ENCODE measurements at places on chromosomes 7 and 10. TPM values are rescaled to one million over a fixed set of nuclear protein-coding genes. Genes with fewer than 3 reads are reported as not detected.

Gene RHOBTB1
- 1.4 TPM for total RNA-seq

Gene DDX56
- 59.3 TPM for total RNA-seq

Gene ACHE
- 0.31 TPM for total RNA-seq

Gene EPO
- not detected for total RNA-seq

Gene WEE2
- total RNA-seq, result not detected

Gene ZPBP
- total RNA-seq, result not detected

Gene PARD3
- total RNA-seq, result 37.2 TPM

Gene ASB10
- not detected for total RNA-seq

Gene HGF
- 0.04 TPM for total RNA-seq

Gene SPAG6
- not detected for total RNA-seq

Gene FAM25C
- total RNA-seq, result not detected

Gene CRTAC1
- not detected for total RNA-seq

Gene URGCP
- total RNA-seq, result 27.4 TPM

Gene FKBP9
- total RNA-seq, result 238 TPM

Gene SPDYE8
- not detected for total RNA-seq

Gene SHLD2
- total RNA-seq, result 17.8 TPM

Gene SAP25
- total RNA-seq, result not detected

Gene IKZF5
- 1.9 TPM for total RNA-seq

Gene CTTNBP2
- not detected for total RNA-seq

Gene CNOT4
- 6.6 TPM for total RNA-seq

Gene ECD
- total RNA-seq, result 32.3 TPM

Gene SGCE
- 31.5 TPM for total RNA-seq

Gene TPST1
- 32.6 TPM for total RNA-seq

Gene TMEM254
- total RNA-seq, result 31.2 TPM

Gene ADCY1
- 0.16 TPM for total RNA-seq

Gene SPDYE5
- total RNA-seq, result not detected
